ENCODE measurements at places on chromosomes 5 and 9. TPM values are rescaled to one million over a fixed set of nuclear protein-coding genes. Genes with fewer than 3 reads are reported as not detected.

DMRTA1 gene
- total RNA-seq: 3.9 TPM

IRX1 gene
- total RNA-seq: 5.2 TPM

NMUR2 gene
- not detected for total RNA-seq

FBP1 gene
- not detected for total RNA-seq

CACNA1B gene
- not detected for total RNA-seq

ECSCR gene
- total RNA-seq: not detected

CCL28 gene
- total RNA-seq: 1.0 TPM

GALNT12 gene
- 2.6 TPM for total RNA-seq

IL6ST gene
- total RNA-seq: 50.8 TPM
